ENCODE measurements at places on chromosomes 16 and 17. TPM values are rescaled to one million over a fixed set of nuclear protein-coding genes. Genes with fewer than 3 reads are reported as not detected.

- no peaks in the 10 kb centered on the region for H3K27me3 ChIP-seq
- H3K4me1 ChIP-seq = peaks cover 29% of the 10 kb centered on the region
- peaks cover 43% of the 10 kb centered on the region for H3K36me3 ChIP-seq
- no peak overlapping the region for H3K27ac ChIP-seq
- no peak overlapping the region for H3K4me3 ChIP-seq
These were observed 16.6 kb downstream of the PLD6 start for GRCh38 chr17:17189559-17189958.

Gene TBC1D28
- total RNA-seq = not detected

Gene CRYM
- total RNA-seq = not detected

DNA sequence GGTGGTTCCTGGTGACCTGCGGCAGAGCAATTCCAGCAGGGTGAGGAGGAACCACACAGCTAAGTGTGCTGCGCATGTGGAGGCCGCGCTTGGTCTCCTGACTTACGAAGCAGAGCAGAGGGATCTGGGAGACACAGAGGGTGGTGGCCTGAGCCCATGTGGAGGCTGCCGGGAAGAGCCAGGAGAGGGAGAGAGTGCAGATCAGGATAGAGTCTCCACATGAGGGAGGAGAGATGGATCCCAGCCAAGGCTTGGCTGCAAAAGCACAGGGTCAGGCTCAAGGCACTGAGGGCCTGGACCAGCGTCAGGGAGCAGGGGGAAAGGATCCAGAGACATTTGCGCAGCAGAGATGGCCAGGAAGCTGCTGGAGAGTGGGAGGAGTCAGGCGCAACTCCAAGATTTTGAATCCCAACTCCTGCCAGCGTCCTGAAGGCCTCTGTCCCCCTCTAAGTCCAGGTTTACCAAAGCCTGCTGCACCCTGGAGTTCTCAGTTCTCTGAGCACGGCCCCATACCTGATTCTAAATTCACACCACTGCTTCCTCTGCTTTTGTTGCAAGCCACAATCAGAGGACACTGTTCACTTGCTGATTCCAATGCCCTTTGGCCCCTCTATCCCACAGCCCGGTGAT lies 11.3 kb upstream of the MLLT6 start:
- no peaks in the 10 kb centered on the region for H3K27me3 ChIP-seq
- no peak overlapping the region for H3K4me3 ChIP-seq
- no peaks in the 10 kb centered on the region for H3K36me3 ChIP-seq

Measured in stomach (tissue), 19 donors.